ENCODE measurements at places on chromosomes 11 and 22.

GRCh38 chr11:47233989-47234668 lies 14.5 kb downstream of the ACP2 start:
- no peak for DNase-seq

- DNase-seq: no peak
Measured at GRCh38 chr22:16847271-16847670, 22.1 kb upstream of the XKR3 start.

DNA sequence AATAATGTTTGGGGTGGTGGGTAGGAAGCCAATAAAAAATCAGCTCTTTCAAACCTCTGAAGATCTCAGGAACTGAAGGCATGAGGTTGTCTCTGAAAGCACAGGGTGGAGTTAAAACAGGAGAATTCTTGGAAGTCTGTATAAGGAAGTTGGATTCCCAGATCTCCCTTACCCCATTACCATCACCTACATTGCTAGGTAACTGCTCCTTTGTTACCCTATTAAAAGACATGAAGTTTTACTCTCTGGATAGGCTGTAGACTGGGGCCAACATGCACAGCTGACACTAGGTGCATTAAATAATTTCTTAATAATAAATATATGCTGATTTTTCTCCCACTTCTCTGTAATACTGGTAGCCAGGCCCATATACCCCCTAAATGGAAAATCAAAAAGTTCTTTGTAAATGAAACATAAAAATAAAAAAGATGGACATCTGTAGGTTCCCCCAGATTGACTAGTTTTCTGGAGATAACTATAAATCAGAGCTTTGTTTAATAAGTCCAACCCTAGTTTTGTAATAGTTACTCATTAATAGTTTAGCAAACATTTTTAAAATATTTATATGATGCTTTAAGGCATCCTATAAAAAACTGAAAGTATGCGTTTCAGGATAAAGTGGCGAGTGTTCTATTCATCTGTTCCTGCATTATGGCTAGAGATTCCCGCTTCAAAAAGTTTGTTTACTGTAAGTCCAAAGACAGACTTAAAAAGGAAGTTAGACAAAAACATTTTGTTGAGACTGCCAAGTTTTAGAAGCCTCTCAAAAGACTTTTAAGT lies 63.8 kb downstream of the KIF18A start:
- DNase-seq: no peak

GRCh38 chr22:17865183-17866055 lies 91.2 kb upstream of the BID start:
- DNase-seq: no peak

GRCh38 chr11:108025387-108026080 lies 16.8 kb downstream of the CUL5 start:
- no peak for DNase-seq

- peak; percentile 55 for DNase-seq
Measured at GRCh38 chr11:69644071-69644961, 3.4 kb downstream of the CCND1 start.

DNA sequence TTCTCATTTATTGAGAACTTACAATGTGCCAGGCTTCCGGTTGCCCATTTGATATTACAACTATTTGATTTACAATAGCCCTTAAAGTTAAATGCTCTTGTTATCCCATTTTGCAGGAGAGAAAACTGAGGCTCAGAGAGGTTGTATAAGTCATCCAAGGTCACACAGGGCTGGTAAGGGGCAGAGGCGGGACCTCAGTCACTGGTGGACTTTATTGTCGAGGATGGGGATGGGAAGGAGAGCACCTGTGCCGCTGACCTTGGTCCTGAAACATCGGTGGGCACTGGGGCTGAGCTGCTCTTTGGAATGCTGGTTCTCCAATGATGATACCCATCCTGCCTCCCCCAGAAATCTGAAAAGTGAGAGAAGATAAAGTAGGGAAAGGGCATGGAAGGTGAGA lies 265.4 kb downstream of the MIAT start:
- no peak for DNase-seq

GRCh38 chr22:48199667-48200066 lies 1437.2 kb downstream of the TBC1D22A start:
- DNase-seq: no peak

DNA sequence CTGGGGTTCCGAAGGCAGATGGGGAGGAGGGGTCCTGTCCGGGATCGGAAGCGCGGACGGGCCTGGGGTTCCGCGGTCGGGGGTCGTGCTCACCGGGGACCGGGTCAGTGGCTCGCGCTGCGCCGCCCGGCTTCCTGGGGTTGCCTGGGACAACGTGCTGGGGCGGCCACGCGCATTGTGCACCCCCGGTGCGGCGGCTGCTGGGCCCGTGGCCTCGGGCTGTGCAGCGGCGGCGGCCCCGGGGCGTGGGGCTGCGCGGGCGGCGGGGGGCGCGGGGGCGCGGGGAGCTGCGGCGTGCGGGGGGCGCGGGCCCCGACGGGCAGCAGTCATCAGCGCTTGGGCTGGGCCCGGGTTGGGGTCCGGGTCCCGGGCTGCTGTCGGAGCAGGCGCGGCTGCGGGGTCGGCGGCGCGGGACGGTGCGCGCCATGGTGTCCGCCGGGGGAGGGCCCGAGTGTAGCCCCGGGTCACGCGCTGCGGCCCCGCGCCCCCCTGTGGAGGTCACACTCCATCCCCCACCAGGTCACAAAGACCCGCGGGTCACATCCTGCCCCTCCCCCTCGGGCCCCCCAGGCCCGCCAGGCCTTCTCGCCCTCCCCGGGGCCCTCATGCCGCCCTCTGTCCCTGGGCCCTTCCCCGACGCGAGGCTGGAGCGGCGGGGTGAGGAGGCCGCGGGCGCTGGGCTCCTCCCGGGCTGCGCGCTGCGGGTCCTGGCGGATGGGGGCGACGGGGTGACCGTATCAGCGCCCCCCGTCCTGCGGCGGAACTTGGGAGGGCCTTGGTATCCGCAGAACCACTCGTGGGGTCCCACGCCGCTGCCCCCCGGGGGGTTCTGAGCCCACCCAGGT lies at the start of gene TTLL8:
Gene TTLL8, minus strand, starts transcription at position 238 of the 845 bp plus-strand sequence.
- DNase-seq: no peak

DNA sequence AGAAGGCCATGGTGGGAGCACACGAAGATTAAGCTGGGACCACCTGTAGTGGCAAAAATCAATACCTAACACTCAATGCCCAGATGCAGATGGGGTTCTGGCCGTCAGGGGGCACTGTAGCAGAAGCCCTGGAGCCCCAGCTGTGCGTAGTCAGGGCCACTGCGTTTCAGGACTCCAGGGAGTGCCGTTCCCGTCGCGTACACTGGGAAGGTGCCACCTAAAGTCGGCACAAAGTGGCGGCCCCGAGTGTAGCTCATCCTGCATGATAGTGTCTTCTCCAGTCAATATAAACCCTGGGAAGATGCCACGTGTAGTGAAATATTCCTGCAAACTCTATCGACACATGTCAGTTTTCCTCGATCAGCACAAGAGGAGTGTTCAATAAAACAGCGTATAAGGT lies 123.8 kb upstream of the NTM start:
- DNase-seq: peak; percentile 28

DNA sequence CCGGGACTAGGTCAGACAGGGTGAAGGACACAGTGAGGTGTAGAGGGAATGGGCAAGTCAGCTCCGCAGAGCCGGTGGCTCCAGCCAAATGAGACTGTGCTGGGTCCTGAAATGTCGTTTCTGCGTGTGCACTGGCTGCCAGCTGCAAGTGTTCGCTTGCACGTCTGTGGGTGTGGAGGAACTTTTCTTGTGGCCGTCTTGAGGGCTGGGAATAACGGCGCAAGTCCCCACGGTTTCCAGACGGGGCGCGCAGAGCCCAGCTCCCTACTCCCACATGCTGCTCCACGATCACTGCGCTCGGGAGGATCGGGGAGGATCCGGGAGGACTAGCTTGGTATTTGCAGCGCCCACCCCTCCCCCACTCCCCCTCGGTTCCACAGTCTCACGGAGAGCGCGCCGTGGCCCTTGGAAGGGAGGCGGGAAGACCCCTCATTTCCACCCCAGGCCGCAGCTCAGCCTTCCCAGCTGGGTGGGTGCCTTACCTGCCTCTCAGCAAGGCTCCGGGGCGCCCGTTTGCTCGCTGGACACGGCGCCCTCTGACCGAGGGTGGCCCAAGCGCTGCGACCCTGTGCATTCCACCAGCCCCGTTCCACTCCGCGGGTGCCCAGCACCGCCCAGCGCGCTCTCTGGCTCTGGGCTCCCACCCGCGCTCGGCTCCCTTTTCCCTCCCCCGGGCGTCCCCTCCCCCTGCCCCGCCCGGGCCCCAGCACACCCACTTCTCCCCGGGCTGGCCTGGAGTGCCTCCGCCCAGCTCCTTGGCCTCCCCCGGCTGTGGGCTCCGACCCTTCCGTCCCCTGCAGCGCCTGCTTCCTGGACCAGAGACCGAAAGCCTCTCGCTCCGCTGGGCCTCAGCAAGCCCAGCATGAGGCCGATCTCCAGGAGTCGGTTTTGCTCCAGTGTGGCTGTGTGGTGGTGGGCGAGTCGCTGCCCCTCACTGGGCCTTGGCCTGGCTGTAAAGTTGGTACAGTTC lies at the start of gene KCNE3:
Gene KCNE3, minus strand, starts transcription at position 634 of the 970 bp plus-strand sequence. CDS start 9,986 bp downstream, outside the sequence.
- DNase-seq: peak; percentile 68
